Cerebellum (tissue), 4 donors: ENCODE measurements at places on chromosomes 5 and 9. TPM values are rescaled to one million over a fixed set of nuclear protein-coding genes. Genes with fewer than 3 reads are reported as not detected.
A peak's percentile ranks its signal among the peaks of the same experiment; 100 is the strongest.

DNA sequence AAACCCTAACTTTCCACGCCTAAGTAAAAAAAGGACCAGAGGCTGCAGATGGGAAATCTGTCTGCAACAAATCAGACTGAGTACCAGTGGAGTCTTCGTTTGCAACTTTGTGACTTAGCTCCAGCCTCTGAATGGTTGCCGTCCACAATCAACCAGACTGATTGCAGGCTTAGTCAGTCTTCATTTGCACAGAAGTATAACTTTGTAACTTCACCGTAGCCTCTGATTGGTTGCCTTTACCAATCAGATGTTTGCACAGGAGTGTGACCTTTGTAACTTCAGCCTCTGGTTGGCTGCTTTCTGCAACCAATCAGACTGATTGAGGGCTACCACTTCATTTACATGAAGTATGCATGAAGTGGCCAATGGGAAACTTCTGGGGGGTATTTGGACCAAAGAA is 53.7 kb downstream of the TGFBR1 start:
- DNase-seq: no peak

DNA sequence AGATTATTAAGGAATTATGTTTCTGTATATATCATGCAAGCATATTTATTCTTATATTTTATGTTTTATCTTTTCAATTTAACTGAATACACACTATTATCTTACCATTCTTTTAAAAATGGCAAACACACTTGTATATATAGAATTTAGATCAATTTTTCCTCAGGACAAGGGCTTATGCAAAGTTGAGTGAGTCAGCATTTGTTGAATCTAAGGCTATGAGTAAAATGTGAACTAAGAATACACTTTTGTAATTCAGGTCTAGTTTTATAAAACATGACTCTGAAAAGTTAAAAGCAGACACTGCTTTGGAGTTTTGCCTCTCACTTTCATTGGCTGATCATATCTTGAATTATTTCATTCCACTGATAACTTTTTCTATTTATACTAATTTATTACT is 127.8 kb downstream of the FOCAD start:
- DNase-seq: no peak

The BASP1 gene
- total RNA-seq: 210 TPM

- no peak for DNase-seq
Observed at GRCh38 chr9:113467183-113467582, 3.7 kb downstream of the RGS3 start.

DNA sequence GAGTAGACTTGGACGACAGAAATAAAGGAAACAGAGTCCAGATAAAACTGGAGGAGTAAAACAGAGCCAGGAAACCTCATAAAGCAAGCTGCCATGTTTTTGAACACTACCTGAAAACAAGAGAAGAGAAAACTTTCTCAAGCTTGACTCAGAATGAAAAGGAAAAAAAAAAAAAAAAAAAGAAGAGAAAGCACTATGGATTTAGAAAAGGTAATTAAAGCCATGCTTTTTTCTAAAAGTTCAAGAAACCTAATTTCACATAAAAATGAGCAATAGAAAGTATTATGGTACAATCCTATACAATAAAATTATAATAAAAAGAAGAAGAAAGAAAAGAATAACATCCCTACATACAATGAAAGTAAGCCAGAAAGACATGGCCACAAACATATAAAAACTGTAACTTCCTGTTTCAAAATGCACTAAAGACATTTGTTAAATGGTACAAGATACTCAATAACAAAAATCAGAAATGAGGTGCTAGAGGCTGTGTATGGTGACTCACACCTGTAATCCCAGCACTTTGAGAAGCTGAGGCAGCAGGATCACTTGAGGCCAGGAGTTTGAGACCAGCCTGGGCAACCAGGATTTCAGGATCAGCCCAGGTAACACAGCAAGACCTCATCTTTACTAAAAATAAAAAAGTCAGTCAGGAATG is 129.5 kb downstream of the SIL1 start:
- DNase-seq: no peak

GRCh38 chr9:126777733-126778132 is 27.1 kb upstream of the ZBTB43 start:
- DNase-seq: no peak

- no peak for DNase-seq
Observed at GRCh38 chr5:116076496-116076895, 8.3 kb upstream of the COMMD10 start.

GRCh38 chr5:107572715-107573368 is 97.9 kb downstream of the EFNA5 start:
- no peak for DNase-seq

The MAMDC2 gene
- total RNA-seq: 9.6 TPM

GRCh38 chr5:167671176-167671575 is 620.3 kb upstream of the WWC1 start:
- no peak for DNase-seq

- DNase-seq: no peak
Observed at GRCh38 chr5:41695920-41696582, 174.2 kb downstream of the OXCT1 start.

DNA sequence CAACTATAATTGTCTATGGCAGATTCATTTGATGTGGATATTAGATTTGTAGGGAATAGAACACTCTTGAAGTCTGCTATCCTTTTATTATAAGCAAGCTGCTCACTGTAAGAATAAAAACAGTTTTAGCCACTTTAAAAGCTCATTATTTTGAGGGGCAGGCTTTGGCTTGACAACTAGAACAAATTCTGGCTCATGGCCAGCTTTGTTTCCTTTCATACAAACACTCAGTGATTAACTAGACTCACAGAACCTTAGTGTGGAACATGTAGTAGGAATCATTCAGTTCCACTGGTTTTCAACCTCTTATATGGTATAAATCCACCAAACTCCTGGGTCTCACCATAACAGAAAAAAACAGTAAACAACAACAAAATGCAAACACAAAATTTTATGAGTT is 27.4 kb upstream of the CEP120 start:
- DNase-seq: no peak

The SLC25A48 gene
- 0.91 TPM for total RNA-seq

DNA sequence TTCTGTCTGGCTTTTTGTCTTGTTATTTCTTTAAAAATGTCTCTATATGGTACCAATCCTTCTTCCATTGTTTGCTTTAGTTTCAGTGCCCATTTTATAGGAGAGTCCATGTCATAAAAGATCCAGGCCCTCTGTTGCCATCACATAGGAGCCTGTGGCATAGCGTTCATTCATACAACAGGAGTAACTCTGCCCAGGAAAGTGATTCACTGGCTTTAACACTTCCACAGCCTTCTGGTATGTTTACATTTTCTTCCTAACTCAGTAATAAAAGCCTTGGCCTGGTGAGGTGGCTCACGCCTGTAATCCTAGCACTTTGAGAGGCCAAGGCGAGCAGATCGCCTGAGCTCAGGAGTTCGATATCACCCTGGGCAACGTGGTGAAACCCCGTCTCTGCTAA is 519.3 kb upstream of the PTGER4 start:
- DNase-seq: no peak

GRCh38 chr9:21993007-21993406 is 1.2 kb downstream of the CDKN2A start:
- DNase-seq: no peak

The LCN1 gene
- not detected for total RNA-seq

The LHX2 gene
- total RNA-seq: 0.64 TPM

DNA sequence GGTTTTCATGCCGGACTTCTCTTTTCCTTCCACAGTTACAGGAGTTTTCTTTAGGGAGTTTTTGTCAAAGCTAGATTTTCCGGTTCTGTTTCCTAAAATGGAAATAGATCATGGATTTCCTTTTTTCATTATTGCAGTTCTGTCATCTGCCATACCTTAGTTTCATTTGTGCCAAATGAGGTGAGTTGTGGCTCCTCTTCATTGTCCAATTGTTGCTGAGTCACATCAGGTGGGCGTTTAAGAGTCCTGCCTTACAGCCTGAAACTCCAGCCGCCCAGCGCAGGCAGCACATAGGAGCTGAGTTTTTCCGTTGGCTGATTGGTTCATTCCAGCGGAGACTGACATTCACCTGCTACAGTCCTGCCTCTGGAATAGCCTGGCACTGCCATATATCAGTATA is 14.1 kb downstream of the SLC25A25 start:
- no peak for DNase-seq

DNA sequence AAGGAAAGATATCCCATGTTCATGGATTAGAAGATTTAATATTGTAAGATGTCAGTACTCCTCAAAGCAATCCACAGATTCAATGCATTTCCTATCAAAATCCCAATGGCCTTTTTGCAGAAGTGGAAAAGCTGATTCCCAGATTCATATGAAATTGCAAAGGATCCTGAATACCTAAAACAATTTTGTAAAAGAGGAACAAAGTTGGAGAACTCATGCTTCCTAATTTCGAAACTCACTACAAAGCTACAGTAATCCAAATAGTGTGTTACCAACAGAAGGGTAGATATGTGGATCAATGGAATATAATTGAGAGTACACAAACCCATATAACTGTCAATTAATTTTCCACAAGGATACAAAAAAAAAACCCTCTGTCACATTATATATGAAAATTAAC is 154.3 kb upstream of the ZNF618 start:
- no peak for DNase-seq

DNA sequence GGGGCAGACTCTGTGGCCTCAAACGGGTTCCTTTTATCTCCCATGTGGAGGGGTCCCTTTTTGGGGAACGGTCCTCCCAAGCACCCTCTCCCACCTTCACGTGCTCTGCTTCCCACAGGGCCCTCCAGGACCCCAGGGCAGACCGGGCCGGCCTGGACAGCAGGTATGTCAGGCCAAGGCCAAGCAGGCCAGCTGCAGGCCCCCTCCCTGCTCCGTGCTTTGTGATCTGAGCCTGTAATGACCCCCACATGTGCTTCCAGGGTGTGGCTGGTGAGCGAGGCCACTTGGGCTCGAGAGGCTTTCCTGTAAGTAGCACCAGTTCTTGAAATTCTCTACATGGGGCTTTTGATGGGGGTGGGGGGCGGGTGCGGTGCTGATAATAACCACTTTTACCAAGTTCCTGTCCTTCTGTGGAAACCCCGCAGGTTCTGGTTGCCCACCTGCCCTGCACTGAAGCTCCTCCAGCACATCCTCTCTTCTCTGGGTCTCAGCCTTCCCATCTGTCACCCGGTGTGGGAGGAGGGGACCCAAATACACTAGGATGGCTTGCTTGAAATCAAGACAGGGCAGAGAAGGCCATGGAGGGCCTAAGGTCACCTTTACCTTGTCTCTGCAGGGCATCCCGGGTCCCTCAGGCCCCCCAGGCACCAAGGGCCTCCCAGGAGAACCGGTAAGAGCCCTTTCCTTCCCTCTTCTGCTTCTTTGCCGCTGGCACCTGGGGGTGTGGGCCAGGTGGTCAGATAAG is 57.9 kb upstream of the ORM1 start:
- DNase-seq: no peak

DNA sequence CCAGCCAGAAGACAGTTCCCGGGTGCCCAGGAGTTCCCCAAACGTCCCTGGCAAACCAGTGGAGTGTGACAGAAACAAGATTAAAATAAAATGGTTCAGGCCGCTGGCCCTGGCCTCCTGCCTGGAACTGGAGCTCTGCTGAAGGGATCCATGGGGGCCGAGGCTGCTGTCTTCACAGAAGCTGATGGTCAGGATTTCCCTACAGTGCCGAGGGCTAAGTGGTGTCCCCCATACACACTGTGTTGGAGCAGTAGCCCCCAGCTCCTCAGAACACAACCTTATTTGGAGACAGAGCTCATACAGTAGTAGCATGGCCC is 55.9 kb downstream of the MRPL36 start:
- no peak for DNase-seq

DNA sequence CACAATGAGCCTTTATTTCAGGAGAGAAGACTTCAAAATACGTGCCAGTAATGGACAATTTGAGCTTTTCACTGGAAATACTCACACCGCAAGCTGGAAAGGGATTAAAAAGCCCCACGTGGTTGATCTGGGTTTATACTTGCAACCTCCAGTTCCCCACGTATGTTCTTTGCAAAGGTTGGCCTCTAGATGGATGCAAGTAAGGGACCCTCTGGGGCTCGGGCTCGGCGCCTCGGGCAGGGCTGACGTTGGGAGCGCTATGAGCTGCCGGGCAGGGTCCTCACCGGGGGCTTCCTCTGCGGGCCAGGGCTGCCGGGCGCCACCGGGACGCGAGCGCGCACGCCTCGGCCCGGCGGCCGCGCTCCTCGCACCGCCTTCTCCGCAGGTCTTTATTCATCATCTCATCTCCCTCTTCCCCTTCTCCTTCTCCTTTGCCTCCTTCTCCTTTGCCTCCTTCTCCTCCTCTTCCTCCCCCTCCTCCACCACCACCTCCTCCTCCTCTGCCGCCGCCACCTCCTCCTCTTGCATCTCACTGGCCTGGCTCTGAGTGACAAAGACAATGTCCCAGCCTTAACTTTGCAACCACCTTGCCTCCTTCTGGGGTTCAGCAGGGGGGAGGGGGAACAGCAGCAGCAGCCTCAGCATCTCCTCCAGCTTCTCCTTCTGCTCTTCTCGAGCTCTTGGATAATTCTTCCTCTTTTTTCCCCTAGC is 701 bp upstream of the ZNF462 start:
- peak; percentile 26 for DNase-seq

The COL15A1 gene
- 23.2 TPM for total RNA-seq

The GABRA1 gene
- total RNA-seq: 34.5 TPM

The MRPS30 gene
- 154 TPM for total RNA-seq

- no peak for DNase-seq
Observed at GRCh38 chr5:136309932-136310598, 55.3 kb downstream of the TRPC7 start.

DNA sequence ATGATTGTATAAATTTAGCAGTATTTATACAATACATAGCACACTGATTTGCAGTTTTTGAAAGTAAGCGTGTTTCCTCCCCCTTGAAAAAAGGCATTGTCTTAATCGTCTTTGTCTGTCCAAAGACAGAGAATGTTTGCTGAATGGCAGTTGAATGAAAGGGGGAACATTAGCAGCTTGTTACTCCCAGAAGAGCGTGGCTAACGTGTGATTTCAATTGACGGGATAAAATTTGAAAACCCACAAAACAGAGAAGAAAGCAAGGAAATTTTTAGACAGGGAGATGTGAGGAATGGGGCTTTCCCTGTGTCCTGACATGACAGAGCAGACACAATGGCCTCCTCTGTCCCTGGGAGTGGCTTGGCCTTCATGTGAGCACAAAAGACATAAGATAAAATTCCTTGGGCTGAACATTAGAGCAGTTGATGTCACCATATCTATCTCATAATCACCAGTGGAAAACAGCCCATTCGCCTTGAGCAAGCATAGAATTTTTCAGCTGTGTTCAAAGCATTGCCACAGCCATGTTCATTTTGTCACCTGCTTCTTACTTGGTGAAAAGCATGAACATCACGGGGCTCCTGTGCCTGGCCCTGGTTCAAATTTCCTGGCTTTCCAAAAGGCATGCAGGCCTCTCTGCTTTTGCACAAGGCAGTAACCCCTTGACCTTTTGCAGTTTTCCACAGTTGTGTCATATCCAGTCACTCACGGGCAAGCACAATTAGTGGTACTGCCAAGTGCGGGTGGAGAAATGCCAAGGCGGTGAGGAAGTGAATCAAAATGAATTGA is 126.9 kb downstream of the TLE1 start:
- no peak for DNase-seq
